ENCODE measurements at places on chromosomes 3 and 15.
A peak's percentile ranks its signal among the peaks of the same experiment; 100 is the strongest.

DNA sequence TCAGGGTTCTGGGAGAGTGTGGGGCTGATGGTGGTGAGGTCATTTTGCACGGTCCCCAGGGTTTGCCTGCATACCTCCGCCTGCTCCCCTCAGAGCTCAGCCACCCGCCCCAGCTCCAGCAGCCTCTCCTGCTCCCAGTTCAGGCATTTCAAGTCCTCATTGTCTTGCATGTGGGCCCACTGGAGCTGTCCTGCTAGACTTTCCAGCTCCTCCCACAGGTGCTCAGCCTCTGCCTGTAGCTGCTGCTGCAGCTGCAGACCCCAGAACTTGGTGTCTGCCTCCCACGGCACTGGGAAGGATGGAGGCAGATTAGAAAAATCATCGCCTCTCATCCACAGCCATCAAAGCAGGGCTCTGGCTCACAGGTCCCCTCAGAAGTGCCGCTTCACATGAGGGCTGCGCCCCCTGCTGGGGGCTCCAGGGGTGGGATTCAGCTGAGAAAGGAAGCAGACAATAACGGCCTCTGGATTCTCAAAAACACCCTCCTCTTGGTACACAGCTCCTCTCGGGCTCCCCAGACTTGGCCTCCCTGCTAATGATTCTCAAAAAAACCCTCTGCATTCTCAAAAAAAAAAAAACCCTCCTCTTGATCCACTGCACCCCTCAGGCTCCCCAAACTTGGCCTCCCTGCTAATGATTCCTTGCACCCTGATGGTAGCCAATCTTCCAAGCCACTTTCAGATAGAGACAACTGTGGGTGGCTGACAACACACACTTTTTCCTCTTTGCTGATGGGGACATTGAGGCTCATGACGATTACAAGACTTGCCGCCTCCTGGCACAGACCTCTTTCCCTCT lies 89.3 kb upstream of the C2CD4B start:
- DNase-seq, result peak; percentile 14

DNA sequence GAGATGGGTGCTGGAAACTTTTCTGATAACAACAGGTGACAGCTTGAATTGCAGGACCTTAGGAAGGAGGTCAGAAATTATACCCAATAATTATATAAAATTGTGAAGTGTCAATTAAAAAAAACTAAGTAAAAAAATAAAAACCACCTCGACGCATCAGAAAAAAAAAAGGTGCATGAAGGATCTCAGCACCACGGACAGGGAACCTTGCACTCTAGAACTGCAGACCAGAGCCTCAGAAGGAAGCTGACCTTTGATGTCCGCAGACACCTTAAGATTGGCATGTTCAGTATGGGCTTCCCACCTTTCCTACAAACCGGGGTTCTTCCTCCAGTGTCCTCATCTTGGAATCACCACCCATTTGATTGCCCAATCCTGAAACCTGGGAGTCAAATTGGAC lies 60.9 kb downstream of the SCN10A start:
- no peak for DNase-seq

- DNase-seq, result no peak
Measured at GRCh38 chr15:78880813-78881212, 8.1 kb downstream of the MORF4L1 start.

DNA sequence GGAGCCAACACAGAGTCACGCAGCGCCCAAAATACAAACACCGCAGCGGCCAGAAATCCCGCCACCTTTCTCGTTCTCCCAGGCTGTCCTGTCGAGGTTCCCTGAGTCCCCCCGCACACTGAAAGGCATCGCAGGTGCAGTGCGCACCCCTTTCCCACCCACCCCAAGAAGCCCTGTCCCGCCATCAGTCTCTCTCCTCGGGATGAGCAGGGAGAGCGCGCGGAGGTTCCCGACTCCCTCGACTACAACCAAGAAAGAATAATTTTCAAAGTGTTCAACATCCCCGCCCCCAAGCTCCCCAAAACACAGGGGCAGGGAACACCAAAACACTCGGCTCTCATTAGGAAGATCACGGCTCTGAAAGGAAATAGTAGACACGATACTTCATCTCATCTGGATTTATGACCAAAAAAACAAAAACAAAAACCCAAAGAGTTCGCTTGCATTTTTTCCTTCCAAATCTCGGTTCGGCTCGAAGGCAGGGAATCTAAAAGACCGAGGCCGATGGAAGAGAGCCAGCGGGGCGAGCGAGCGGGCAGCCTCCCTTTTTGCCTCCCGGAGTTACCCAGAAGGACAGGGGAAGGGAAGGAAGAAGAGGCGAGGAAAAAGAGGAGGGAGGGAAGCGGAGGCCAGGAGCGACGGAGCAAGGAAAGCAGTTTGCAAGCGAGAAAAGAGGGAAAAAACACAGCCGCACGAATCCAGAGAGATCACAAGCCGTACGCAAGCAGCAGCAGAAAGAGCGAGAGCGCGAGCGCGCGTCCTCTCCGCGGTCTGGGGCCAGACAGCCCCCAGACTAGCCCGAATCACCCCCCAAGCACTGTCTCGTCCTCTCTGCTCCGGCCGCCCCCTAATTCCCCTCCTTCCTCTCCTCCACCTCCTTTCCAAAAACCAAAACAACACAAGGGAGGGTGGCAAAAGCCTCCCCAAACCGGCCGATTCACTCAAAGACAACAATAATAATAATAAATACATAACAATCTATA lies 808 bp downstream of the BCL6 start:
- DNase-seq, result no peak

GRCh38 chr3:154236331-154236730 lies 88.0 kb downstream of the DHX36 start:
- no peak for DNase-seq

DNA sequence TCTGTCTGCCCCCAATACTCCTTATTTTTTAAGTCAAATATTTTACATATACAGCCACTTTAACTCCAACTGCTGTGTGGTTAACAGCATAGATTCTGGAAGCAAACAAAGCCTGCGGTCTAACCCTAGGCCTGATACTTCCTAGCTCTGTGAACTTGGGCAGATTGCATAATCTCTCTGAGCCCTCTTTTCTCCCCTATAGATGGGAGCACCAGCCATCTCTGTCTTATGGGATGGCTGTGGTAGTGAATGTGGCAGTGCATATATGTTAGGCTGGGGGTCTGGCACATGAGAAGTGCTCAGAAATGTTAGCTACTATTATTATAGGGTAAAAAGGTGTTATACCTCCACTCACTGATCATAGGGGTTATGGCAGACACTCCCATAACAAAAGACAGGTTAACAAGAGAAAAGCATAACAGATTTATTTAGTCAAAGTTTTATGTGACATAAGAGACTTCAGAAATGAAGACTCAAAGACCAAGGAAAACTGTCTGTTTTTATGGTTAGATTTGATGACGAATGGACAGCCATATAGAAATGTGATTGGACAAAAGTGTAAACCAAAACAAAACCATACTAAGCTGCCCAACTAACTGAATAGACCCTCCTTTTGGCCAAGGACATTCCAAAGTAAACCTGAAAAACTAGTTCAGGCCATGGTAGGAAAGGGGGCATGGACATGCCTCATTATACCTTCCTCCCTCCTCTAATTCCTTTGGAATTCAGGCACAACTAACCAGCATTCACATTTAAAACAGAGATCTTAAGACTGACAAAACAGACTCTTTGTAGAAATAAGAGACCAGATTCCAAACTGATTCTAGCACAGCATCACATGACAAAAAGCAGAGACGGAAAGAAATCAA lies 53.9 kb upstream of the DAZL start:
- no peak for DNase-seq

DNA sequence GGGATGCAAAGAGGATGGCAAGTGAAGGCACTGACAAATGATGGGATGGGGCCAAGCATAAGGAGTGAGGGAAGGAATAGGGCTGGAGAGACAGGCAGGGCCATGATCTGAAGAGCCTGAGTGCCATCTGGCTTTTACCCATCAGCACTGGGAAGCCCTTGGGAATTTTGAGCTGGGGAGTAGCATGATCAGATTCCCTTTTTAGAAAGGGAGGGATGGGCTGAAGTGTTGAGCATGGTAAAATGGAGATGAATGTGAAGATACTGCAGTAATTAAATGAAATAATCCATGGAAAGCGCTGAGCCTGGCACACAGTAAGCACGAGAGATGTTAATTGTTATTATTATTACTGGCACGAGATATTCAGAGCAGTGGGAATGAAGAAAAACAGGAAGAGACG lies 9.9 kb downstream of the RBP1 start:
- DNase-seq, result no peak

- DNase-seq, result no peak
Measured at GRCh38 chr3:177578488-177578887, 381.2 kb upstream of the TBL1XR1 start.

GRCh38 chr3:124636863-124637296 lies 93.4 kb upstream of the UMPS start:
- no peak for DNase-seq
